ENCODE measurements at places on chromosomes 1 and 21. TPM values are rescaled to one million over a fixed set of nuclear protein-coding genes. Genes with fewer than 3 reads are reported as not detected.

The PLEKHM2 gene
- 24.3 TPM for total RNA-seq

The HSD3B2 gene
- not detected for total RNA-seq

The NEXN gene
- total RNA-seq, result 1.7 TPM

The OSCP1 gene
- 11.9 TPM for total RNA-seq
